ENCODE measurements at places on chromosomes 1 and 21. TPM values are rescaled to one million over a fixed set of nuclear protein-coding genes. Genes with fewer than 3 reads are reported as not detected.
A peak's percentile ranks its signal among the peaks of the same experiment; 100 is the strongest.

Gene KRTAP19-2
- total RNA-seq, result not detected

Gene BARHL2
- total RNA-seq, result not detected

Gene PRAMEF11
- total RNA-seq, result not detected

Gene CD101
- total RNA-seq, result 1.8 TPM

Gene TCP10L
- 5.1 TPM for total RNA-seq

Gene SLC22A15
- 3.5 TPM for total RNA-seq

Gene CCNL2
- total RNA-seq, result 173 TPM

DNA sequence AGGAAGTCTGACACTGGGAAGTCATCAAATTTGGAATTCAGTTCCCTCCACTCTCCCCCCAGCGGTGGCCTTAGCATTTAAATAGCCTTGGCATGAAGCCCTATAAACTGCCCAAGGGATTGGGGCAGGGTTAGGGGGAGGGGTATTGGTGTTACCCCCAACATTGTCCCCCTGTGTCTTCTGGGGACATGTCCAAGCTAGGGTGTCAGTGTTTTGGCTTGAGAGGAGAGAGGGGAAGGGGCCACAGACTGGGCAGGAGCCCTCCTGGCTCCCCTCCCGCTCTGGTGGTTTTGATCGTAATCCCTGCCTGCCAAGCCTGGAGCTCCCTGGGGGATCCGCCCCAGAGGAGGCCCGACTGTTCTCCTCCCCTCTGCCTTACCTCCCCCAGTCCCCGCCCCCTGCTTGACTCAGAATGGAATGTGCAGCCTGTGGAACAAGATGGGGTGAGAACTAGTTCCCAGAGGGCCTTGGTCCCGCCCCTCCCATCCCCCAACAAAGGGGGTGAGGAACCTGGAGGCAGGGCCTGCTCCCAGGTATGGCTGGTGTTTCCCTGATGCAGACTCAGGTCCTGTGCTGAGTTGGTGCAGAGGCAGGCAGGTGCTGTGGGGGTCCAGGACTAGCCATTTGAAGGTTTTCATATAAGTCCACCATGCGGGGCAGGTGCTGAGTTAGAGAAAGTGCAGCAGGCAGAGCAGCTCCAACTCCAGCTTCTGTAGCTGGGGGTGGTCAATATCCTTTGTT is 7.4 kb downstream of the SOX13 start:
- H3K27me3 ChIP-seq, result no peaks in the 10 kb centered on the region
- peak overlapping the region; percentile 83 for H3K27ac ChIP-seq
- H3K4me3 ChIP-seq, result peak overlapping the region; percentile 57
- peaks cover 5% of the 10 kb centered on the region for H3K36me3 ChIP-seq
- H3K4me1 ChIP-seq, result peaks cover 41% of the 10 kb centered on the region
- peak; percentile 99 for DNase-seq

DNA sequence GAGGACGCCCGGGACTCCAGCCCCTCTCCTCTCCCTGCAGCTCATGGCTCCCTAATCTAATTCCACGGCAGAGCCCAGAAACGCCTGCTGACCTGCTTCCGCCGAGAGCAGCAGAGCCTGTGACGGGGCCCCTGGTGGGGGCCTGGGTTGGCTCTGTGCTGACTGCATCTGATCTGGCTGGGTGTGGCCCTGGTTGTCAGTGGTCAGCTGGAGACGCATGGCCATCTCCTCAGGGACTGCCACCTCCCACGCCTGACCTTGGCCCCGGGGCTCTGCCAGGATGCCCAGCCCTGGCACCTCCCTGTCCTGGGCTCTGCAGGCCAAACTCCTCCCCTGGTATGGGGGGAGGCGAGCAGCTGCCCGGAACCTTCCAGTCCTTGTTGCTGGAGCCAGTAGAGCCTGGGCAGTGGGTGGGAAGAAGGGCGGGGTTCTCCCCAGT is 1.1 kb upstream of the PLCH2 start:
- no peak overlapping the region for H3K27ac ChIP-seq
- no peaks in the 10 kb centered on the region for H3K27me3 ChIP-seq
- H3K36me3 ChIP-seq, result no peaks in the 10 kb centered on the region
- DNase-seq, result no peak

DNA sequence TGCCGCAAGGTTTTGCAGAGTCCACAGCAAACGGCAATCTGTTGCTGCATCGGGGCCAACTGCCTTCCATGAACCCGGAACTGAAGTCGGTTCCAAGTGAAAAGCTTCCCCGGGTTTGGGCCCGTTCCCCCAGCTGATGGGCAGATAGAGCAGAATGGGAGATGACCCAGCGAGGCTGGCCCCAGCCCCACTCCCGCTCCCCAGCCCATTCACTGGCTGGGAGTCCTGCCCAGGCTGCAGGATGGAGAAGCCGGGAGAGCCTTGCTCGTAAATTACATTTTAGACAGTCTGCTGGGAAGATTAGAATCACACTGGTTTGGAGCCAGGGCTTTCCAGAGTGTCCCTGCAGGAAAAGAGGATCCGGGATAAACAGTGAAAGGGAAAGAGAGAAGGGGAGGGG is 31.6 kb upstream of the PAX7 start:
- no peaks in the 10 kb centered on the region for H3K36me3 ChIP-seq
- 0 out of 3 replicates have a peak overlapping the region, but pooled peaks have one; percentile 23 for H3K4me3 ChIP-seq
- H3K27me3 ChIP-seq, result peaks cover 1% of the 10 kb centered on the region
- no peak overlapping the region for H3K27ac ChIP-seq

DNA sequence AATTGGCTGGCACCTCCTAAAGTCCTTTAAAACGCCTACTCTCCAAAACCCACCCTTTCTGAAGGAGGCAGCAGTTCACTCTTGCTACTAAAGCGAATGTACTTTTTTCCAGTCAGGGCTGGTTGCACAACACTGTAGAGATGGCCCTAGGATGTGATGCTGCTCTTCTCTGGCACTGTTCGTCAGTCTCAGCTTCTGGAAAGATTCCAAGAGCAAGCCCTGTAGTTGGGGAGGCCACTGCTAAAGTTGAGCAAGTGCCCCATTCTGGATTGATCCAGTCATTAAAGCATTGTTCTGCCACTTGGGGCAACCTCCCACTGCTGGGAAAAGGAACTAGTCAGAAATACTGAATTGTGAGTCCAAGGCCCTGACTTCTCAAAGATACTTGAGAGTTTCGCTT is 28.5 kb upstream of the KCNQ4 start:
- H3K4me1 ChIP-seq, result no peaks in the 10 kb centered on the region
- no peak overlapping the region for H3K27ac ChIP-seq
- no peaks in the 10 kb centered on the region for H3K27me3 ChIP-seq
- peaks cover 29% of the 10 kb centered on the region for H3K36me3 ChIP-seq
- DNase-seq, result no peak

GRCh38 chr1:118827636-118828035 is 160.5 kb downstream of the TBX15 start:
- no peak overlapping the region for H3K4me3 ChIP-seq
- no peak for DNase-seq
- no peaks in the 10 kb centered on the region for H3K27me3 ChIP-seq
- H3K4me1 ChIP-seq, result no peaks in the 10 kb centered on the region

GRCh38 chr21:45244799-45245340 is 42.8 kb downstream of the POFUT2 start:
- no peaks in the 10 kb centered on the region for H3K27me3 ChIP-seq
- H3K36me3 ChIP-seq, result peaks cover 18% of the 10 kb centered on the region
- no peaks in the 10 kb centered on the region for H3K4me1 ChIP-seq
- DNase-seq, result peak; percentile 21

DNA sequence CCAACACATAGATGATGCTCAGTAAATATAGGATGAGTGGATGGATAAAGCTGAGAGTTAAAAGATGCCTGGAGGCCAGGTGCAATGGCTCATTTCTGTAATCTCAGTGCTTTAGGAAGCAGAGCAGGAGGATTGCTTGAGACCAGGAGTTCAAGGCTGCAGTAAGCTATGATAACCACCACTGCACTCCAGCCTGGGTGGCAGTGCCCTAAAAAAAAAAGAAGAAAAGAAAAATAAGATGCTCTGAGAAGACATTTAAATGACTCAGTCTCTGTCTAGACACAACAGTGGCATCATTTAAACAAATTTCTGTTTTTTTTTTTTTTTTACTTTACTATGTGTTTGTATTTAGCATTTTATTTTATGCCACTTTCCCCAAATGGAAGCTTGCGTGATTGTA is 25.3 kb upstream of the IL19 start:
- no peak overlapping the region for H3K4me3 ChIP-seq
- DNase-seq, result no peak
- H3K27ac ChIP-seq, result no peak overlapping the region

DNA sequence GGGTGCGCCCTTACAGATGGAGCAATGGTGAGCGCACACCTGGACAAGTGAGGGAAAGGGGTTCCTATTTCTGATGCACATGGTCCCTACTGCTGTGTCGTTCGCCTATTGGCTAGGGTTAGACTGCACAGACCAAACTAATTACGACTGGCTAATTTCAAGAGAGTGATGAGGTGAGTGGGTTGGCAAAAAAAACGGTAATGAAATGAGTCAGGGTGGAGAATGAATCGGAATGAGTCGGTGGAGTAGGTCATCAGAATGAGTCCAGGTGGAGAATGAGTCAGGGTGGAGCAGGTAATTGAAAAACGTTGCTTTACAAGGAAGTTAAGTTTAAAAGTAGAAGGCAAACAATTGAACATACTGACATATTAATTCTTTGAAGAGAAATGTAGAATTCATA is 79.8 kb downstream of the WDR4 start:
- no peak overlapping the region for H3K4me3 ChIP-seq
- H3K27ac ChIP-seq, result no peak overlapping the region
- DNase-seq, result peak; percentile 10
- H3K4me1 ChIP-seq, result peaks cover 2% of the 10 kb centered on the region
- H3K27me3 ChIP-seq, result no peaks in the 10 kb centered on the region

DNA sequence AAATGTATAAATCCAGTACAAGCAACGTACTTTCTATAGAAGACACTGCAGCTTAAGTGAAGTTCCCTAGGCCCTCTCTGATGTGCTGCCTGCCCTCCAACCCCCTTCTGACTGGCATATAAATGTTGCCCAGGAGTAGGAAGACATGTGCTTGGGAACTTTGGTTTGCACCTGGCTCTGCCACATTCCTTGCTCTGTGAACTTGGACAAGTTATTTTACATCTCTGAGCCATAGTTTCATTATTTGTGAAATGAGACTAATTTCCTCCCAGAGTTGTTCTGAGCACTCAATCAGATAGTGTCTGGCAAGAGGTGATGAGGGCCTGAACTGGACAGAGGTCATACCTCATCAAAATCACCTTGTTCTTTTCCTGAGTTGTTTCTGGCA is 3.5 kb upstream of the PHC2 start:
- no peak for DNase-seq
- H3K36me3 ChIP-seq, result no peaks in the 10 kb centered on the region
- H3K4me3 ChIP-seq, result no peak overlapping the region
- peaks cover 2% of the 10 kb centered on the region for H3K4me1 ChIP-seq
- H3K27ac ChIP-seq, result no peak overlapping the region

- no peaks in the 10 kb centered on the region for H3K36me3 ChIP-seq
- DNase-seq, result no peak
- H3K4me1 ChIP-seq, result no peaks in the 10 kb centered on the region
- H3K4me3 ChIP-seq, result no peak overlapping the region
These were observed 537.5 kb downstream of the LTN1 start for GRCh38 chr21:28455253-28455600.

GRCh38 chr21:16285605-16286126 is 555.9 kb downstream of the USP25 start:
- no peaks in the 10 kb centered on the region for H3K27me3 ChIP-seq
- no peak overlapping the region for H3K4me3 ChIP-seq
- H3K27ac ChIP-seq, result no peak overlapping the region
- peaks cover 2% of the 10 kb centered on the region for H3K4me1 ChIP-seq
- H3K36me3 ChIP-seq, result no peaks in the 10 kb centered on the region

GRCh38 chr1:208117409-208117808 is 126.8 kb downstream of the PLXNA2 start:
- no peaks in the 10 kb centered on the region for H3K27me3 ChIP-seq
- no peak for DNase-seq
- no peak overlapping the region for H3K4me3 ChIP-seq

DNA sequence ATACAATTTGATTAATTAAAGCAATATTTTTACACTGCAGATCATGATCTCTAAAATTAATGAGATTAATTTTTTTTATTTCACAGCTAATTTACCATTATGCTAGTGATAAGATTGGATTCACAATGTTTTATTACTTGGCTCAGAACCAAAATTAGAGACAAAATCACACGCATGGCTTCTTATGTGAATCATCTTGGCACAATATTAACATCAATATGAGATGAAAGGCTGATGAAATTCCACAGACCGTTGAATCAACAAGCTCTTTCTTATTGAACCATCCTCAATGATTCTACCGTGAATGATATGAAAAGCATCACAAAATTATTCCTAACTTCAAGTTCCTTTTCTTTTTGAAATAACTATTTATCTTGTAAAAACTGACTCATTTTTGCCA is 544.9 kb downstream of the KCNT2 start:
- no peak overlapping the region for H3K27ac ChIP-seq
- H3K4me3 ChIP-seq, result no peak overlapping the region
- H3K36me3 ChIP-seq, result no peaks in the 10 kb centered on the region
- no peak for DNase-seq

Data from H9 (cell line).